ENCODE measurements at places on chromosomes 7 and 10.

GRCh38 chr10:50224330-50224952 lies 26.9 kb downstream of the ASAH2 start:
- DNase-seq: peak; percentile 70

DNA sequence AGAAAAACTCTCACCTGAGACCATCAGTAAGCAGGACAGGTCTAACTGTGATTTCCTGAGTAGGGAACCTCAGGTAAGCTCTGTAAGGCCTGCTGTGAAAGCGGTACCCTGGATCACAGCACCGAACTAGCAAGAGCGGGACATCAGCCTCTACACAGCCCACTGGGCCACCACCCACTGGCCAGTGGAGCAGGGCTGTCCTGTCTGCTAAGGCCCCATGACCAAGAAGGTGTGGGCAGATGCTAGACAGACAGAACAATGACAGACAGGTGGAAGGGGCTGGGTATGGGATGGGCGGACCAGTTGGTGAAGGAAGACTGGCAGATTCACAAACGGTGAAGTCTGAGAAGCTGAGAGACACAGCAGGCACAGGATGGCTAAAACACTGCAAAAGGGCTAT lies 79.4 kb upstream of the DDC start:
- no peak for DNase-seq

DNA sequence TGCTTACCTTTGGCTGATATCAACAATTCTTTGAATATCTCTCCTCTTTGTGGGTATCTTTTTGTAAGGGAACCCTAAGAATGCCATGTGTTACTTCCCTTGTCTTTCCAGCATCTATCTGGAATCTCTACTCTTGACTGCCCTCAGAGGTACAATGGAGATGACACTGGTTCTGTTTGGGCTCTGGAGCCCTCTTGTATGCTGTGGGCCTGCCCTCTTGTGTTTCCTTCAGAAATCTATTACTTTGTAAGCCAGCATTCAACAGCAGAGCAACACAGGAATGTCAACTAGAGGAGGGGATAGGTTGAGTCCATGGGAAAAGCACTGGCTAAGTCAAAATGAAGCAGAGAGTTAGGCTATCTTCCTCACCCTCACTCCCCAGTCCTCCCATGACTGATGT lies 142.3 kb downstream of the XPNPEP1 start:
- DNase-seq: peak; percentile 2

DNA sequence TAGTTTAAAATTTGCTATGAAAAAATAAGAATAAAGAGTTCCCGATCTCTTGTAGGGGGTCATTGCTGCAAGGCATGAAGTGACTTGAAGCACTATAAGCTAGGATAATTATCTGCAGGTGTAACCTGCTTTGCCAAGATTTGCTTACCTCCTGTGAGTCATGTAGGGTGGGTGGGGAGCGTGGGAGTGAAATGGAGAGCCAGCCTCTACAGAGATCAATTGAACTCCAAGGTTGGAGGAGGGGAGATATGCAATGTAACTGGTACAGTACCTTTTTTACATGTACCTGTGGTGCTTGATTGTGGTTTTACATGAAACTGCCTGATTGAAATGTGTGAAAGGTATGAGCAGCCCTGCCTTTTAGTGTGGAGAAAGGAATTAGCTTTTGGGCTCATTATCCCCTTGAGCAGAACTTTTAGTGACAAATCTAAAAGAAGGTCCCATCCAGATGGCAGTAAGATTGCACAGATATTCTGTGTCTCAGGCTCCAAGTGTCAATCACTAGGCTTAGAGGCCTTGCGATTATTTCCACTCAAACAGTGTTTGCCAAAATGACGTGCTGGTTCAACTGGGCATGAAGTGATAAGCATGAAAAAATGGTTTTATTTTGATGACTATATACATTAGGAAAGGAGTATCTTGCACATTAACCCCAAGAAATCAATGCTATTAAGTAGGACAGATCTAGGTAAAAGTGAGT lies 138.6 kb upstream of the GRB10 start:
- DNase-seq: no peak

GRCh38 chr10:93081318-93081717 lies 7.6 kb downstream of the CYP26A1 start:
- DNase-seq: no peak

DNA sequence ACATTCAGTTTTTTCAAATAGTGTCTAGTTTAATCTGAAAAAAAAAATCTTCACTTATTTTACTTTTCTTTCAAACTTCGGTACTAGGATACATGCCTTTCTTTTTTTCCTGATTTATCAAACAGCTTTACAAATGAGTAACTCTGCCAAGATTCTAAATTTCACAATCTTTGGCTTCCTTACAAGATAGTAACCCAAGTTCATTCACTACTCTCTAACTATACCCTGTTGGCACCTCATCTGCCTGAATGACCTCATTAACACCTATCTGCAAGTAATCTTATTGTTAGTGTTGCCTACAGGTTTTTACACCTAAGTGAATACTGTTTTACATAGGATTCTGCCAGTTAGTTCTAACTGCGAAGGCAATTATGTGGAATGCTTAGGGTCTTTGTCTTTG lies 159.8 kb downstream of the FOXP2 start:
- no peak for DNase-seq

DNA sequence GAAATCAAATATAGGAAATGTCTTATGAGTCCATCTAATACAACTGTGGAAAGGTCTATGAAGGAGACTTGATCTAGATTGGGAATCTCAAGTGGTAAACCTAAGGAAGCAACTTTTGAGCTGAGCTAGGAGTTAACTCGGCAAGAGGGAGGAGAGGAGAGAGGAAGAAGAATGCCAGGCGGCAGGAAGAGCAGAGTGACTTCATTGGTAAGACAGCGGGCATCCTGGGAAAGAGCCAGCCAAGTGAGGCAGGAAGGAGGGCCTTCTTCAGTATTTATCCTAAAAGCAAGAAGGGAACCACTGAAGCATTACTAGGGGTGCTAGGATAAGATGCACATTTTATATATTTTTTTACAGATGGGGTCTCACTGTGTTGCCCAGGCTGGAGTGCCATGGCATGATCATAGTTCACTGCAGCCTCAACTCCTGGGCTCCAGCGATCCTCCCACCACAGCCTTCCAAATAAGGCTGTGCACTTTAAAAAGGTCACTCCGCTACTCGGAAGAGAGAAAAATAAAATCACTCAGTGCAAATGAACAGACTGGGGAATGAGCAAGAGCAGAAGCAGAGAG lies 2.0 kb downstream of the BCL7B start:
- DNase-seq: no peak

- peak; percentile 52 for DNase-seq
Observed at GRCh38 chr7:10245406-10245805, 728.3 kb upstream of the PHF14 start.

- DNase-seq: no peak
Observed at GRCh38 chr10:90992462-90992861, 71.6 kb upstream of the ANKRD1 start.

DNA sequence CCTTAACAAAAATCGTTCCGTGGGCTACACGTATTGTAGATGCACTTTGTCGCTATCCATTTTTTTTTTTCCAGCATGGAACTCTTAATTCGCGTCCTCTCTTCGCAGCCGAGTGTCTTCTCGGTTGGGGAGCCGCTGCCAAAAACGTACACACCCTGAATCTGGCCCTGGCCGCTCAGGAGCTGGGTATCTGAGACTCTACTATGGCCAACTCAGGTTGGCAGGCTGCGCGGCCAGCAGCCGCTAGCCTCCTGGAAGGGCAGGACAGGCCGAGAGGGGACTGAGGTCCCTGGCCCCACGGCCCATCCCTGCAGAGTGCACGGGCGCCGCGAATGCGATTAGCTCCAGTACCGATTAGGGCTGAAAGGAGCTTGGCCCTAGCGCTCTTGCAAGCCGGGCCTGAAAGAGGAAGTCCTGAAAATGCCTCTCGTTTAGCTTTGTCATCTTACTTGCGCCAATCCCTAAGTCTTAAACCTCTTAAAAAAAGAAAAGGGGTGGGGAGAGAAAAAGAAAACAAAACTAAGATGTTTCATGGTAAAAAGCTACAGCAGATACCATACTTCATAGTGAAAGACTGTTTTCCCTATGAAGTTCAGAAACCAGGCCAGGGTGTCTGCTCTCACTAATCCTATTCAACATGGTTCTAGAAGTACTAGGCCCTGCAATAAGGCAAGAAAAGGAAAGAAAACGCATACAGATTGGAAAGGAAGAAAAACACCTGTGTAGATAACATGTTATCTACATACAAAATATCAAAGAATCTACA lies 113.2 kb upstream of the RHEB start:
- peak; percentile 37 for DNase-seq

DNA sequence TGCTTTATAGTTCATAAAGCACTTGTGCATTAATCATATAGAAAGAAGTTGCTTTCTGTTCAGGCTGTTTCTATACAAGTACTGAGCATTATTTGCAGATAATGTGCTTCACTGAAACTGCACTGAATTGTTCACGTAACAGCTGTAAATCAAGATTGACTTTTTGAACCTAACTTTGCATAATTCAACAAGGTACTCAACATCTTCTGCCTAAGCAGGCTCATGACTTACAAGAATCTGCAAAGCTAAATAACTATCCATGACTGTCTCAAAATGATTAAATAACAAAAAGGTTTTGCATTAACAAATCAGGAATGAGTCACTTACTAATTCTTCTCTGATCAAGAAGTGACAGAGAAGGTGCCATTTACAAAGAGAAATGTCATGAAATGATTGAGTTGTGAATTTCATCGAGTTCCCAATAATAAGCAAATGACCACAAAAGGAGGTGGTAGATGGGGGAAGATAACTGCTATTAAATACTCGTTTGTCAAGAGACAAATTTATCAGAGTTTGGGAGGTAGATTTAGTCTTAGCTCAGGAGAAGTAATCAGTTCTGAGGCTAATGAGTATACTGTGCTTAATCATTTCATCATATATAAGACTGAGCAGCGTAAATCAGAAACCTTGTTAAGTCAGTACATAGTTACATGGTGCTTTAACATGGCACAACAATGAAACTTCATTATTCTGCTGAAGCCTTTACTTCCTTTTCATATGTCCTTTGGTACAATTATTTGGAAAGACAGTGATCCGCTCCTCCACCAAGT lies 161.3 kb upstream of the LRRN3 start:
- no peak for DNase-seq

- no peak for DNase-seq
Observed at GRCh38 chr7:148711191-148712102, 12.7 kb downstream of the CUL1 start.

- no peak for DNase-seq
Observed at GRCh38 chr10:74883428-74883827, 57.0 kb downstream of the KAT6B start.

GRCh38 chr10:86061278-86062197 lies 305.1 kb downstream of the GRID1 start:
- DNase-seq: peak; percentile 29

GRCh38 chr7:20219446-20220292 lies 2.5 kb upstream of the MACC1 start:
- no peak for DNase-seq

DNA sequence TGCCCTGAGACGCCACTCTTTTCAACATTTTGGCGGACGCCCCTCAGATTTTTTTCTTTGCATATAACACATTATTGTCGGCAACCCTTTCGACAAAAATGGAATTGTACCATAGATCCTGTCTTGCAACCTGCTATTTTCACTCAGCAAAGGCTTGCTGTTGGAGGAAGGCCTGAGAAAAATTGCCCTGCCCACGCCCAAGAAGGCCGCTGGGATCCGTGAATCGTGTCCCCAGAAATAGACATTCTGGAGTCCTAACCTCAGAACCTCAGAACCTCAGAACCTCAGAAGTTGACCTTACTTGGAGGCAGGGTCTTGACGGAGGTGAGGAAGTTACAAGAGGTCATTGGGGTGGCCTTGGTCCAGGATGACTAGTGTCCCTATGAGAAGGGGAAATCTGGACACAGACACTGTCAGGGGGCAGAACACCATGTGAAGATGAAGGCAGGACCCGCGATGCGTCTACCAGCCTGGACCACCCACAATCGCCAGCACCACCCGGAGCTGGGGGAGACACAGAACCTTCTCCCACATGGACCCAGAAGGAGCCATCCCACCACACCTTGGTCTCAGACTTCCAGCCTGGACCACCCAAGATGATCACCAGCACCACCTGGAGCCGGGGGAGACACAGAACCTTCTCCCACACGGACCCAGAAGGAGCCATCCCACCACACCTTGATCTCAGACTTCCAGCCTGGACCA lies 19.1 kb upstream of the DNAAF5 start:
- DNase-seq: no peak

- DNase-seq: no peak
Observed at GRCh38 chr10:101778781-101779543, 3.0 kb upstream of the FGF8 start.

GRCh38 chr7:74454021-74454924 lies 567 bp downstream of the GTF2IRD1 start:
- peak; percentile 78 for DNase-seq

- no peak for DNase-seq
Observed at GRCh38 chr7:50664461-50664922, 99.3 kb upstream of the DDC start.

GRCh38 chr10:116270771-116271592 lies 2.0 kb downstream of the GFRA1 start:
- no peak for DNase-seq

DNA sequence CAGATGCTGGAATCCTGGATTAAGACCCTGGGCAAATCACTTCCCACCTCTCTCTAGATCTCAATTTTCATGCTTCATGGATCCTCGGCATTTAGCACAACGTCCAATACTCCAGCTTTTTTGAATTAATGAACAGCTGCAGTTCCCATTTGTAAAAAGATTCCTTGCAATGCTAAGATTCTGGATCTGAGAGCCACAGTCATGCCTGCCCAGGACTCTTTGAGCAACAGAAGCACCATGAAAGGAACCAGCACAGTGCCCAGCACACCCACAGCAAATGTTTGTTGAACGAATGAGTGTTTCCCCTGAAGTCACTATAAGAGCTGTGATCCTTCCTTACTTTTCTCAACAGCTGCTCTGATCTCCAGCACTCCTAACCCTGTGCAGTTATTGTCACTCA lies 20.8 kb upstream of the DDIT4 start:
- no peak for DNase-seq

Measured in NCI-H82 (cell line).